Stimulated activated CD4-positive, alpha-beta T cell treated with anti-CD3 and anti-CD28 coated beads, Interleukin-2, amount 100 ng/mL, for 48 hours (primary cell): ENCODE measurements at places on chromosomes 2 and 18.

GRCh38 chr2:156883804-156884203 lies 373.7 kb upstream of the GALNT5 start:
- DNase-seq, result no peak

- no peak for DNase-seq
These were observed 16.9 kb downstream of the PSTPIP2 start for GRCh38 chr18:46054956-46055837.

- DNase-seq, result no peak
These were observed 845 bp downstream of the CFAP210 start for GRCh38 chr2:169693360-169693759.

- no peak for DNase-seq
These were observed 103.1 kb downstream of the MCFD2 start for GRCh38 chr2:46812361-46813019.

GRCh38 chr2:200367155-200367554 lies 60.7 kb downstream of the SPATS2L start:
- no peak for DNase-seq

GRCh38 chr2:72892506-72893173 lies 5.4 kb downstream of the SPR start:
- peak; percentile 47 for DNase-seq

GRCh38 chr2:116754381-116755101 lies 1060.0 kb upstream of the DDX18 start:
- DNase-seq, result no peak

DNA sequence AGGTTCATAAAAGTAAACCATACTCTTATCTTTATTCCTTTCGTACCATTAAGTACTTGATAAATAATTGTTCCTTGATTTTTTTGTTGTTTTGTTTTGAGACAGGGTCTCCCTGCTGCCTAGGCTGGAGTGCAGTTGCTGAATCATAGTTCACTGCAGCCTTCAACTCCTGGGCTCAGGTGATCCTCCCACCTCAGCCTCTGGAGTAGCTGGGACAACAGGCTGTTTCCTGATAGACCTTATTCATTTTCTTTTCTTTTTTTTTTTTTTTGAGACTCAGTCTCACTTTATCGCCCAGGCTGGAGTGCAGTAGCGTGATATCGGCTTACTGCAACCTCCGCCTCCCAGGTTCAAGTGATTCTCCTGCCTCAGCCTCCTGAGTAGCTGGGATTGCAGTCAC lies 5.5 kb downstream of the KCNG3 start:
- no peak for DNase-seq

GRCh38 chr2:187310701-187311100 lies 137.4 kb downstream of the CALCRL start:
- no peak for DNase-seq

DNA sequence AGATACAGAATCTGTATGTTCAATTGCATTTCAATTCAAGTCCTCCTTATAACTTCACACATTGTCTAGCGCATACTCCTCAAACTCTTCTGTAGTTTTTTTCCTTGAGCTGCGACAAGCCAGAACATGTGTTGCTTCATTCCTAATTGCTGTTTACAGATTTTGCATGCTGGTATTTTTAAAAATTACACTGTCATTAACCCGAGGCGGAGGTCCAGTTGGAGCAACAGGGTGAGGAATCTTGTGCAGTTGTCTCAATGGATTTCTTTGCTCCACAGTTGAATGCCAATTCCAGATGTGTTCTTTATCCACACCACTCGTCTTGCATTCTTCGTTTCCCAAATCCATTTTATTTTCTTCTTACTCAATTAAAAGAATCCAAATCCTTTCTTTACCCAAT lies 16.4 kb upstream of the SERPINB13 start:
- no peak for DNase-seq

DNA sequence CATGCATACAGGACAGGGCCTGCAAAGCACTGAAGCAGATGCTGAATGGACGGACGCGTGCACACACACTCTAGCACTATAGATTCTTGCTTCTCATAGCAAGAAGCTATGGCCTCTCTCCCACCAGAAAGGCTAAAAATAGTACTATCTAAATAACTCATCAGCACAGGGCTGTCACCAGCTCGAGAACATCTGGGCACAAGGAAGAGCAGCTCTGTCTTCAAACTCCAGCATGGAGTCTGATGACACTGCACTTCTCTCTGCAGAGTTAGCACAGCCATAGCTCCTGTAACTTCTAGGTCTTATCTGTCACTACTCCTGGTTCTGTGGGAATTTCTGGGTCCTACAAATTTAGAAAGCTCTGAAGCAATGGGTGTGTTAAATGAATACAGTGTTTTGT lies 123.5 kb downstream of the MYO5B start:
- DNase-seq, result no peak

GRCh38 chr2:120819720-120820210 lies 84.1 kb downstream of the GLI2 start:
- DNase-seq, result no peak

- DNase-seq, result no peak
These were observed 9.4 kb upstream of the INO80C start for GRCh38 chr18:35507192-35507591.

GRCh38 chr2:187055463-187055862 lies 206.5 kb upstream of the ZSWIM2 start:
- DNase-seq, result no peak

- DNase-seq, result no peak
These were observed 181.5 kb upstream of the ACVR2A start for GRCh38 chr2:147663153-147663961.

- no peak for DNase-seq
These were observed 27.1 kb downstream of the HS1BP3 start for GRCh38 chr2:20623741-20624155.

- DNase-seq, result no peak
These were observed 43.3 kb upstream of the FN1 start for GRCh38 chr2:215479121-215479520.

DNA sequence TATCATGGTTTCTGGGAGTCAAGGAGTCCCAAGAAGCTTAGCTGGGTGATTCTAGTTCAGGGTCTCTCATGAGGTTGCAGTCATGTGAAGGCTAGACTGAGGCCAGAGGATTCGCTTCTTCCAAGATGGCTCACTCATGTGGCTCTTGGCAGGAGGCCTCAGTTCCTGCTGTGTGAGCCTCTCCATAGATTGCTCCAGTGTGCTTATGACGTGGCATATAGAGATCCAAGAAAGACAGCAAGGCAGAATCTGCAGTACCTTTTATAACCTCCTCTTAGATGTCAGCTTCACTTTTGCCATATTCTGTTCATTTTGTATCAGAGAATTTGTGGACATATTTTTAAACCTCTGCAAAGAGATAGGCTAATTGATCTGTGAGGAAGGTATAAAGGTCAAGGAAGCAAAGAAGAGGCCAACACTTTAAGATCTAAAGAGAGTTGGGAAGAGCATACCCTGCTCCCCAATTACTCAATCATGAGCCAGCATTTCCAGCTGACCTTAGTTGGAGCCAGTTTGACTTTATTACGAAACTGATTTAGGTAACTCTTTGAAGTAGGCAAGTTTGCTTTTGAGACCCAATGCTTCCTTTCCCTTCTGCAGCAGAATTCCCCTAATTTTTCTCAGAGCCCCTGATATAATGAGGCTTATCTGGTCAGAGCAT lies 134.7 kb downstream of the EML6 start:
- DNase-seq, result no peak

DNA sequence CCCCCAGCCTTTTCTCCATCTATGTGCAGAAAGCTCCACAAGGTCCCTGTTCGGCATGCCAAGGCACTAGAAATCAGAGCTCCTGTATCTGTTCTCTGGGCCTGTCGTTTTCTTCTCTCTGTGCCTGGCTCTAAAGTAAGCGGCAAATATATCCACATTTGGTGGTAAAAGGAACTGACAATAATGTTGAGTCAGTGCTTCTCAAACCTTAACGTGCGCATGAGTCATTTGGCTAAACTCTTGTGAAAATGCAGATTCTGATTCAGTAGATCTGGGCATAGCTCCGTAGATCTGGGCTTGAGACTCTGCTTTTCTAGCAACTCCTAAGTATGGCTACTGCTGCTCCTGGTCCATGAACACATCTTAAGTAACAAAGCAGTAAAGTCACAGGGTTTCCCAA lies 16.5 kb upstream of the ACSL3 start:
- DNase-seq, result no peak

- peak; percentile 18 for DNase-seq
These were observed 573 bp downstream of the PAIP2B start for GRCh38 chr2:71226096-71226964.

DNA sequence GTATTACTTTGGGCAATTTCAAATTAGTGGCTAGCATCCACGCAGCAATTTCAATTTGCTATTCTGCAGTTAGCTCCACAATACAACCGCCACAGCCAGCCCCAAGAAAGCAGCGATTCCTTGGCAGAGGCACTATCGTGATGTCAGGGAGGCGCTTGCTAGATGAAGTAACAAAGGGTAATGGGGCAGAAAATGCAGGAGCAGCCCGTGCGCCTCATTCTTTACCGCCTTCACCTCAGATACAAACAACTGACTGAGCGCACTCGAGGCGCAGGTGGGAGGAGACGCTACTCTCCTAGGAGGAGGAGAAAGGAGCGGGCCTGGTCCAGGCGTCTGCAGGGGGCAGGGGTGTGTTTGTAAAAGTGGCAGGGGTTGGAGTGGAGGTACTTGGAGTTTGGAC lies 76.9 kb upstream of the ASB18 start:
- no peak for DNase-seq

DNA sequence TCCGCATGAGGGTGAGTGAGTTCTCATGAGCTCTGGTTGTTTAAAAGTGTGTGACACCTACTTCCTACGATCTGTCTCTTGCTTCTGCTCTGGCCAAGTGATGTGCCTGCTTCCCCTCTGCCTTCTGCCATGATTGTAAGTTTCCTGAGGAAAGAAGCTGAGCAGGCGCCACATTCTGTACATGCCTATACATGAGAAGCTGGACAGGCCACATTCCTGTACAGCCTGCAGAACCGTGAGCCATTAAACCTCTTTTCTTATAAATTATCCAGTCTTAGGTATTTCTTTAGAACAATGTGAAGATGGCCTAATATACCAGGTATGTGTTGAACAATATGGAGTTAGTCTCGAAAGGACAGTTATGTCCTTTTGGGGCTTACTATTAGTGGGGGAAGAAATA lies 281.0 kb downstream of the ALK start:
- DNase-seq, result no peak

DNA sequence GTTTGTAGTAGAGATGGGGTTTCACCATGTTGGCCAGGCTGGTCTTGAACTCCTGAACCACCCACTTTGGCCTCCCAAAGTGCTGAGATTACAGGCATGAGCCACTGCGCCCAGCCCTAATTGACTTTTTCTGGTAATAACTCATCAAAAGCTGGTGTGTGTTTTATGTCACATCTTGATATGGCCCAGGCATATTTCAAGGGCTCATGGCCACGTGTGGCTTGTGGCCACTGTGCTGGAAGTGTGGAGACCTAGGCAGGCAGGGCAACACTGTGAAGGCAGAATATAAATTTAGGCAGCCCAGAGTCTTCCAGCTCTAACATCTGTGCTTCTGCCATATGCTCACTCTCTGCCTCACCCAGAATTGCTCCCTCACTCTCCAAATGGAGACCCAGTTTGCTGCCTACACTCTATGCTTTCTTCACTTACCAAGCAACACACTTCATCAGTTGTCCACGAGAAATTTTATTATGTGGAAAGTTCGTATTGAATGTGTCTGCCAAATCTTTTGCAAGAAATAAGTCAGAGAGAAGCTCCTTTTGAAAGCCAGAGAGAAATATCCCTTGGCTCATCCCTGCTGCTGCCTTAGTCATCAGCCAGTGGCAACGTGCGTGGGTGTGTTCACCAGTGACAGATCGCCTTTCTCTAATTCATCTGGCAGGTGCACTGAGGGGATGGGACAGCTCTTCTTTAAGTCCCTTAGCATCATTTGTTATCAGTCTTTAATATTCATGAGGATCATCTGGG lies 129.4 kb upstream of the CXCR4 start:
- DNase-seq, result peak; percentile 45

DNA sequence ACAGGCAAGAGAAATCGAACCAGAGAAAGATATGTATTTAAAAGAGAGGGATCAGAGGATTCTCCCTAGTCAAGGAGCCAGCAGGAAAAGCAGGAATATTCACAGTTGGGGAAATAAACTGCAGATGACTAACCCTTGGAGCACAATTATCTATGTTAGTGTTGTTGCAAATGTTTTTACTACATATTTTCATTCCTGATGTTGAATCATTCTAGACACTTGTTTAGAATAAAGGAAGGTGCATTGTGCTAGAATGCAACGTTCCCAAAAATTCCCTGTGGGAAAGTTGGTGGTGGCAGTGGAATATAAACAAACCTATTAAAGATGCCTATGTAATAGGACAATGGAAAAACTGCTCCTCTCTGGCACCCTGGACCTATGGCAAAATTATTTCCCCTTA lies 63.3 kb downstream of the DTNA start:
- DNase-seq, result no peak

- DNase-seq, result peak; percentile 6
These were observed 77.3 kb upstream of the RPL31 start for GRCh38 chr2:100924520-100925451.

GRCh38 chr2:191746346-191747169 lies 68.6 kb downstream of the NABP1 start:
- no peak for DNase-seq

DNA sequence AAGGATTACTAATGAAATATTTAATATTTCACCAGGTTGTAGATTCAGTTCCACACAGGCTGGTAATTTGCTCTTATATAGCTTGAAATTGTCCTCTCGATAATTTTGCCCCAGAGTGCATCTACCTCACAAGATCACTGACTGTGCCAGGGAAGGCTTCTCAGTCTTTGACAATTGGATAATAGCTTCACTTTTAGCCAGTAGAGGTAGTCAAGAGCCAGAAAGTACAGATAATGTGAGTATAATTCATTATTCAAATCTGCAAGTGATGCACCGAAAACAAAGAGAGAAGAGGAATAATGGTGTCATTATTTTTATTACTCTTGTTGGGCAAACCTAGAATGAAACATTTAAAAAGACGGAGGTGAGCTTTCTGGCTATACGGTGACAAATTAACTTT lies 292.8 kb downstream of the EN1 start:
- DNase-seq, result no peak

- DNase-seq, result no peak
These were observed 8.3 kb downstream of the ALPP start for GRCh38 chr2:232386740-232387450.

DNA sequence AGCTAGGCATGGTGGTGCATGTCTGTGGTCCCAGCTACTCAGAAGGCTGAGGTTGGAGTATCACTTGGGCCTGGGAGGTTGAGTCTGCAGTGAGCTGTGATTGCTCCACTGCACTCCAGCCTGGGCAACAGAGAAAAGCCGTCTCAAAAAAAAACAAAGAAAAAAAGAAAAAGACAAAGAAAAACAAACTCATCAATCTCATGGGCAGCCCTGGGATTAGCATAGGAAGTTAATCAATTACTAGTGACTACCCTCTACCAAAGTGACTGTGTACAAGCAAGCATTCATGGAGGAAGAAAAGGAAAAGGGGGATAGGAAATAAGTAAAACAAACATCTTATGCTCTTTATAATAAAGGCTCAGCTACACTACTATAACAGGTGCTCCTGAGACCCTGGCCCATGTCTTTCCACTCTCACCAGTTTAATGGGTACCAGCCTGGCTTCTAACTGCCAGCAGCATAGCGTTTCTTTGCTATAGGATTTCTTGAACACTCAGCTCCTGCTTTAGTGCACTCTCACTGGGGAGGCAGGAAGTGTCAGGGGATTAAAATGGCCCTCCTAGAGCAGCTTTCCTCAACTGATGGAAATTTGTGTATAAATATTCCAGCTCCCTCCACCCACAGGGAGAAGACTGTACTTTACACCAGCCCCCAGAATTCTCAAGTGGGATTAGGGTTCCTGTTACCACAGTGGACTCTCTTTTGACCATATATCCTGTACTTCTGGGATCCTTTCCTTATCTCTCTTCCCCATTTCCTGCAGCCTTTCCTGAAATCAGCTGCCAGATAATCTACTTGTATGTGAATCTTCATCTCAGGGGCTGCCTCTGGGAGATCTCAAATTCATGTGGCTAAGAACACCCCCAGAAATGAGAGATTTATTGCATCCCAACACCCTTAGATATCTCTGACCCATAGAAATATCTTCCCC lies 91.3 kb upstream of the GLS start:
- DNase-seq, result no peak
